Esophagus muscularis mucosa (tissue), 4 donors: ENCODE measurements at places on chromosomes 1 and 21. TPM values are rescaled to one million over a fixed set of nuclear protein-coding genes. Genes with fewer than 3 reads are reported as not detected.

DNA sequence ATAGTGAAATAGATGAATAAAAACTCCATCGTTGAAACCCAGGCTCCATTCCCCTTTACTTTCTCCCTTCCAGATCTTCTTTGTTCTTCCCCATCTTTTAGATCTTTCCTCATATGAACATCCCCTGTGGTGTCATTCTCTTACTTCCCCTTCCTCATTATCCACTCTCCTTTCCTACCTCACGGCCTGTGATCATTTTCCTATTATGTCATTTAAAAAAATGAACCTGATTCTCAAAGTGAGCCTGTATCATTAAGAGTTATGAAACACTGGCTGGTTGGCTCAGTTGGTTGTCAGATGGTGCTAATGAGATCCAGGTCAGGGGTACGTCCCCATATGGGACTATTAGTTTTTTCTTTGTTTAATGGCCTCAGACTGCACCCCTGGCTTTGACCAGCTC, 38.3 kb downstream of the TCEANC2 start:
- no peak for DNase-seq
- no peak overlapping the region for H3K4me3 ChIP-seq
- no peaks in the 10 kb centered on the region for H3K27me3 ChIP-seq
- H3K36me3 ChIP-seq, result peaks cover 13% of the 10 kb centered on the region

- no peak for DNase-seq
- H3K27ac ChIP-seq, result peak overlapping the region; percentile 93
- H3K36me3 ChIP-seq, result no peaks in the 10 kb centered on the region
- peaks cover 73% of the 10 kb centered on the region for H3K4me1 ChIP-seq
- no peaks in the 10 kb centered on the region for H3K27me3 ChIP-seq
These were observed 782 bp upstream of the PFKL start for GRCh38 chr21:44299085-44299457.

DNA sequence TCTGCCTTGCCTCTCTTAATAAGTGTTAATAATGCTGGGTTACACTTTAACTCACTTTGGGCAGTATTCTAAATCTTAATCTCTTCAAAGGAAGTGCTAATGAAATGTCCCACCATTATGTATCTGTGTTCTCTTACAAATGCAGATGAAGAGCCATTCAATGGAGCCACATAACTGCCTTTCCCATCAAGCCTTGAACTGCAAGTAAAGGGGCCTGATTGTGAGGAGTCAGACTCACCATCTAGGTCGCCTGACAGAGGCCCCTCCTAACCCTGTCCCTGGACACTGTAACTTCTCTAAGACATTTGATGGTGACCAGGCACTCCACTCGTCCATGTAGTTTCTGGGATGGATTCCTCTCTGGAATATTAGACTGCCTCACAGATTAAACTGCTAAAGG, 329.4 kb downstream of the KIF26B start:
- H3K4me1 ChIP-seq, result peaks cover 13% of the 10 kb centered on the region
- H3K27me3 ChIP-seq, result no peaks in the 10 kb centered on the region
- no peaks in the 10 kb centered on the region for H3K36me3 ChIP-seq
- H3K27ac ChIP-seq, result no peak overlapping the region
- no peak for DNase-seq

DNA sequence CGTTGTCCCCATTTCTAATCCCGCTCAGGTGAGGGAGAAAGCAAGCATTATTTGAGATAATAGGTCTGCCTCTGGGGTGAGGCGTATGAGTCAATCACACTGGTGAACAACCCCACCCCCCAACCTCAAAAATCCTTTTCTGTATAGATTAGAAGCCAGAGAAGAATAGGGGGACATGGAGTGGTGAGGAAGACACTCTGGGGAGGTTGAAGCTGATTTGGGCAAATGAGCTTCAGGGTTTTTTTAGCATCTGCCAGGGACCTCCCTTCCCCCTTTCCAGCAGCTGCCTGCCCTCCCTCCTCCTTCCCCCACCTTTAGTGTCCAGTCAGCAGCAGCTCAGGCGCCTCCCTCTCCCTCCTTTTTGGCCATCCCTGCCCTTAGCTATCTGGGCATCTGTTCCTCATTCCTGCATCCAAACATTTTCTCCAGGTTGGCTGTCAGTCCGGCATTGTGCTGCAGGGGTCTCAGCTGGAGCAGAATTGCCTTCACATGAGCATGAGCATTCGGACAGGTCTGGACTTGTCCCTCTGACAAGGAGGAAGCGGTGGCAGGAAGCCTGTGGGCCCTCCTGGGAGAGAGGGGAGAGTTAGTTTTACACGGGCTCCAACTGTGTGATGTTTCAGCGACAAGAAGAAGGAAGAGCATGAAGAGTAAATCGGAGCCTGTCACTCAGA, 30.8 kb upstream of the PTGFRN start:
- H3K27ac ChIP-seq, result peak overlapping the region; percentile 75
- H3K36me3 ChIP-seq, result no peaks in the 10 kb centered on the region
- no peak for DNase-seq
- no peaks in the 10 kb centered on the region for H3K27me3 ChIP-seq
- H3K4me1 ChIP-seq, result peaks cover 26% of the 10 kb centered on the region

DNA sequence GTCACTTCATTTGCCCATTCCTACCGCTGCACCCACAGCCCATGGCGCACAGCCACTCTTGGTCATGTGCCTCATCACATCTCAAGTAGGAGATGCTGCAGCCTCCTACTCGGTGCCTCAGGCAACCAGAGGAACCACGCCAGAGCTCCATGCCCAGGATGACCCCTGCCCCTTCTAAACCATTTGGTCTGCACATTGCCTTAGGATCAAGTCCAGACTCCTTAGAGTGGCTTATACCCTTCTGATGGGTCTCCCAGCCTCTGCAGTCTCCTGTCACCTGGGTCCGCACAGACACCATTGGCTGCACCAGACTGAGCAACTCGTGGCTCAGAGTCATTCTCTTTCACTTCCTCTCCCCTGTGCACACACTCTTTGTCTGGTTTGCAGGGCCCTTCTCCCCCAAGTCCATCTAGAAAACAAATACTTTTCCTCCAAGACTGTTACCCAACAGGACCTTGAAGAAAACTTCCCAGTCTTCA, 2.2 kb upstream of the ADORA3 start:
- no peaks in the 10 kb centered on the region for H3K36me3 ChIP-seq
- no peak for DNase-seq
- no peaks in the 10 kb centered on the region for H3K27me3 ChIP-seq
- peak overlapping the region; percentile 53 for H3K27ac ChIP-seq

DNA sequence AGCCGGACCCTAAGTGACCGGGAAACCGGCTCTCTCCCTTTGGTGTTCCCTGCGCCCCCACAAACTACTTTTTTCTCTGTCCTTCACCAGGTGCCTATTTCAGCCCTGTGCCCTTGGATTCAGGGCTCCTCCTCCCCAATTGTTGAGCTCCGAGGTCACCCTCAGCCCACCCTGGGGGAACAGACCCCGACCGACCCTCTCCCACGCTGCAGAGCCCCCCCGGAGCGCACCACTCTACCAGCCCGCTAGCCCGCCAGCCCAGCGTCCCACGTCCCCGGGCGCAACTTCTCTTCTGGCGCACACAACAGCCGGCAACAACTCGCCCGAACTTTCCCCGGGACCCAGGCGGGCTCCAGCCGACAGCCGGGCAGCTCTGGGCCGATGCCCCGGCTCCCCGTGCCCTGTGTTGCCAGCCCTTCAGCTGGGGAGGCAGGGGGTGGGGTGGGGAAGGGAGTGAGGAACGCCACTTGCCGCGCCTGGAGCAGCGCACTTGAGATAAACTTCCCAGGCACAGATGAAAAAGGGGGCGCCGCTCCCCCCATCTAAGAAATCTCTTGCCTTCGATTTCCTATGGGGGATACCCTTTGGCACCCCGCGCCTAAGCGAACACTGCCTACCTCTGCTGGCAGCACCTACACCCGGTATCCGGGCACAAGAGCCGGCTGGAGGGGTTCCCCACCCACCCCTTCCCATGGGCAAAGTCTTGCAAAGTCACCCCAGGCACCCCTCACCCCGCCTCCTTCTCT, 997 bp downstream of the CASZ1 start:
- DNase-seq, result no peak
- H3K36me3 ChIP-seq, result no peaks in the 10 kb centered on the region
- no peaks in the 10 kb centered on the region for H3K27me3 ChIP-seq
- peak overlapping the region; percentile 78 for H3K27ac ChIP-seq

Gene ASTN1
- 1.6 TPM for total RNA-seq
